ENCODE measurements at places on chromosomes 7 and 10.

GRCh38 chr10:90318659-90319058 is 539.2 kb downstream of the HTR7 start:
- no peak for DNase-seq
- H3K4me3 ChIP-seq = no peak overlapping the region
- H3K4me1 ChIP-seq = no peaks in the 10 kb centered on the region
- no peaks in the 10 kb centered on the region for H3K36me3 ChIP-seq

DNA sequence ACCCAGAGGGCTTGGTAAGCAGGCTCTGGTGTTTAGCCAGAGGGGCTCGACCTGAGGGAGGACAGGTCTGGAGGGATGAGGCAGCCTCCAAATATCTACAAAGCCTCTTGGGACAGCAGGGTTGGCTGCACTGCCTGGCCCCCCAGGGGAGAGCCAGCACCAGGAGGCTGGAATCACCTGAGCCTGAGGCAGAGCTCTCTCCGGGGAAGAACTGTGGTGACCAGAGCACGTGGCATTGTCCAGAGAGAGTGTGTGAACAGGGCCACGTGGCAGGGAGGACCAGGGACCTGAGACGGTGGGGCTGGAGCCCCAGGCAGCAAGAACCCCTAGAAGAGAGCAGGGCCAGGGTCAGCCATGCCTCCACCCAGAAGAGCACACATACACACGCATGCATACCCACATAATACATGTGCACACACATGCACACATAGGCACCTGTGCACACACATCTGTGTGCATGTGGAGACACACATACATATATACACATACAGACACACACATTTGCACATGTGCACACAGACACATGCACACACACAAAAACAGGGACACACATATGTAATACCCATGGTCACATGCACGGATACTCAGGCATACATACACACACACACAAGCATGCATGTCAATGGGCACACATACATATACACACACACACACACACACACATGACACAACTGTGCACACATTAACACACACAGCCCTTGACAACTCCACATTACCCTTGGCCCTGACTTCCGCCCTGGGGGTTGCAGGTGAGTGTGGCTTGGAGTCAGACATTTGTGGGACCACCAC is 94.9 kb downstream of the MYL10 start:
- no peaks in the 10 kb centered on the region for H3K36me3 ChIP-seq
- no peak overlapping the region for H3K27ac ChIP-seq
- no peaks in the 10 kb centered on the region for H3K27me3 ChIP-seq
- DNase-seq = no peak

DNA sequence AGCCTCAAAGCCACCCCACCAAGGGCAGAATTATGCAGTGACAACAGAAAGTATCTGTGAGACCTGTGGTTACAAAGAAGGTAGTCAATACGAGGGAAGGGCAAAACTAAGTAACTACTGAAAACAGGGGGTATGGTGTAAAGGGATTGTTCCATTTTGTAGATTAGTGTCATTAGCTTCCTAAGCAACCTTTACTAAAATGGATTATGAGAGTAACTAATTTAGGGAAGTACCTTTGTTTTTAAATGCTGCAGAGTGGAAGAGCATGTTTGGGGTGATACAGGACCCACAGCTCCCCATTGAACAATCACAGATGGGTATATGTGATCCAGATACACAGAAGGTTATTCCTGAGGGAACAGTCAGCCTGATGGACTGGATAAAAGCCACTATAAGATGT is 51.3 kb upstream of the TAC1 start:
- no peak overlapping the region for H3K27ac ChIP-seq
- no peak for DNase-seq
- no peaks in the 10 kb centered on the region for H3K36me3 ChIP-seq
- H3K4me3 ChIP-seq = no peak overlapping the region

- no peaks in the 10 kb centered on the region for H3K4me1 ChIP-seq
- H3K4me3 ChIP-seq = no peak overlapping the region
- no peak overlapping the region for H3K27ac ChIP-seq
- H3K36me3 ChIP-seq = no peaks in the 10 kb centered on the region
- H3K27me3 ChIP-seq = no peaks in the 10 kb centered on the region
- DNase-seq = no peak
Measured at GRCh38 chr7:22591271-22591670, 91.3 kb upstream of the STEAP1B start.

- no peak for DNase-seq
- H3K36me3 ChIP-seq = no peaks in the 10 kb centered on the region
- H3K4me1 ChIP-seq = no peaks in the 10 kb centered on the region
- H3K27me3 ChIP-seq = no peaks in the 10 kb centered on the region
- no peak overlapping the region for H3K27ac ChIP-seq
- H3K4me3 ChIP-seq = no peak overlapping the region
Measured at GRCh38 chr10:102599565-102600327, 44.5 kb upstream of the TRIM8 start.

- H3K4me3 ChIP-seq = peak overlapping the region; percentile 57
- peak; percentile 77 for DNase-seq
- H3K27me3 ChIP-seq = no peaks in the 10 kb centered on the region
- H3K36me3 ChIP-seq = no peaks in the 10 kb centered on the region
- peak overlapping the region; percentile 22 for H3K27ac ChIP-seq
Measured at GRCh38 chr7:4791738-4792536, 16.5 kb downstream of the AP5Z1 start.

DNA sequence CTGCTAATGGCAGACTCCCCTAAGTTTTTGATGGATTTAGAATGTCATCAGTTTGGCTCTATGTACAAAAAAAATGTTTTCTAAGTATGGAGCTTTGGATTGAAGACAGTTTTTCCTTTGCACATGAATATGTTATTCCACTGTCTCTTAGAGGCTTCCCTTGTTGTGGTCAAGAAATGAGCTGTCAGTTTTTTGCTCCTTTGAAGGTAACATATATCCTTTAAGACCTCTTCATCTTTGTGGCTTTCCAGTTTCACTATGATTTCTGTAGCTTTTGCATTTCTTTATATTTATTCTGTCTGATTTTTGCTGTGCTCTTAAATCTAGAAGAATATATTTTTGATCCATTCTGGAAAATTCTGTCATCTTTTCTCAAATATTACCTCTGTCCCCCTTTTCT is 15.8 kb upstream of the ODAD2 start:
- no peak overlapping the region for H3K27ac ChIP-seq
- H3K4me3 ChIP-seq = no peak overlapping the region
- no peaks in the 10 kb centered on the region for H3K27me3 ChIP-seq
- DNase-seq = no peak
- no peaks in the 10 kb centered on the region for H3K36me3 ChIP-seq

- DNase-seq = no peak
- no peaks in the 10 kb centered on the region for H3K4me1 ChIP-seq
- H3K27ac ChIP-seq = no peak overlapping the region
- H3K27me3 ChIP-seq = no peaks in the 10 kb centered on the region
Measured at GRCh38 chr10:10315989-10316388, 701.7 kb upstream of the CELF2 start.

- H3K36me3 ChIP-seq = no peaks in the 10 kb centered on the region
- no peak overlapping the region for H3K4me3 ChIP-seq
- H3K4me1 ChIP-seq = no peaks in the 10 kb centered on the region
- no peaks in the 10 kb centered on the region for H3K27me3 ChIP-seq
- no peak for DNase-seq
- H3K27ac ChIP-seq = no peak overlapping the region
Measured at GRCh38 chr7:129090300-129090907, 35.5 kb upstream of the TNPO3 start.

DNA sequence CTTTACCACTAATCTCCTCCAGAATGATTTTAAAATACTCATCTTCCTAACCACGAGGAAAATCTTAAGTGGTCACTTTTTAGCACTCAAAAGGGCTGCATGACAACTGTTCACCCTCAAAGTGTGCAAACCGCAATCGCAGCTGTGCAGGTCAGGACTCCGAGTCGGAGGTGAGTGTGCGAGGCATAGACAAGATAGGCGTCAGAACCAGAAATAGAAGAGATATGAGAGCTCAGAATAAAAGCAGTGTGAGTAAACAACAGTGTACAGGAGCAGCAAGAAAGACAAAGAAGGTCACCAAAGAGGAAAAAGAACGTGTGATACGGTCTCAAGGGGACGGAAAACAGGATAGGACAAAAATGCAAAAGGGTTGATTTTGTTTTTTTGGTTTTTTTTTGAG is 17.5 kb upstream of the ENO4 start:
- H3K27me3 ChIP-seq = no peaks in the 10 kb centered on the region
- no peaks in the 10 kb centered on the region for H3K4me1 ChIP-seq
- no peak for DNase-seq
- H3K36me3 ChIP-seq = no peaks in the 10 kb centered on the region
- H3K4me3 ChIP-seq = no peak overlapping the region

GRCh38 chr7:142391191-142391992 is 133.5 kb upstream of the PRSS58 start:
- H3K27me3 ChIP-seq = no peaks in the 10 kb centered on the region
- no peaks in the 10 kb centered on the region for H3K36me3 ChIP-seq
- DNase-seq = no peak
- H3K27ac ChIP-seq = no peak overlapping the region
- no peak overlapping the region for H3K4me3 ChIP-seq
- no peaks in the 10 kb centered on the region for H3K4me1 ChIP-seq

- H3K27me3 ChIP-seq = no peaks in the 10 kb centered on the region
- no peaks in the 10 kb centered on the region for H3K4me1 ChIP-seq
- no peak overlapping the region for H3K4me3 ChIP-seq
Measured at GRCh38 chr7:43281268-43281667, 168.8 kb downstream of the HECW1 start.

GRCh38 chr7:133015888-133016287 is 66.0 kb downstream of the CHCHD3 start:
- no peak overlapping the region for H3K4me3 ChIP-seq
- H3K4me1 ChIP-seq = no peaks in the 10 kb centered on the region
- DNase-seq = no peak
- H3K36me3 ChIP-seq = no peaks in the 10 kb centered on the region
- H3K27me3 ChIP-seq = no peaks in the 10 kb centered on the region

GRCh38 chr10:575402-576129 is 113.9 kb downstream of the DIP2C start:
- H3K27me3 ChIP-seq = no peaks in the 10 kb centered on the region
- H3K27ac ChIP-seq = no peak overlapping the region
- no peaks in the 10 kb centered on the region for H3K36me3 ChIP-seq
- H3K4me3 ChIP-seq = no peak overlapping the region
- H3K4me1 ChIP-seq = no peaks in the 10 kb centered on the region
- DNase-seq = no peak

GRCh38 chr10:122149561-122150505 is 121.3 kb upstream of the BTBD16 start:
- H3K36me3 ChIP-seq = no peaks in the 10 kb centered on the region
- H3K4me1 ChIP-seq = no peaks in the 10 kb centered on the region
- H3K4me3 ChIP-seq = no peak overlapping the region
- DNase-seq = no peak
- peak overlapping the region; percentile 52 for H3K27ac ChIP-seq

- no peaks in the 10 kb centered on the region for H3K4me1 ChIP-seq
- no peaks in the 10 kb centered on the region for H3K27me3 ChIP-seq
- no peak overlapping the region for H3K4me3 ChIP-seq
- DNase-seq = no peak
- H3K27ac ChIP-seq = no peak overlapping the region
Measured at GRCh38 chr10:46055771-46056170, 9.7 kb upstream of the MSMB start.

DNA sequence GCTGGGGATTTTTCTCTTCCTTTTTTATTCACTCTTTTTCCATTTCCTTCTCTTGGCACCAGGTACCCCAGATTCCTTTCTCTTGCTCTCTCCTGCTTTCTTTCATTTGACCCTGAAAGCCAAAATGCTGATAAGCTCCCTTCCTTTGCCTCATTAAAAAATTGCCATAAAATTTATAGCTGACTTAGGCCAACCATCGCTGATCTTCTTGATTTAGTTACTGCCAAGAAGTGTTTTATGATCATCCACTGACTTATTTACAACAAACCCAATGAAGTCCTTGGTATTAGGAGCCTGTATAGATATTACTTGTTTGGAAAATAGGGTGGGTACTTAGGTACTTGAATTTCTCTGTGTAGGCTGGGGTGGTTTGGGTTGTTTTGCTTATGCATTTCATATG is 173.2 kb upstream of the PHYHIPL start:
- DNase-seq = no peak
- no peak overlapping the region for H3K27ac ChIP-seq
- H3K27me3 ChIP-seq = no peaks in the 10 kb centered on the region
- no peak overlapping the region for H3K4me3 ChIP-seq
- no peaks in the 10 kb centered on the region for H3K36me3 ChIP-seq
- H3K4me1 ChIP-seq = no peaks in the 10 kb centered on the region

DNA sequence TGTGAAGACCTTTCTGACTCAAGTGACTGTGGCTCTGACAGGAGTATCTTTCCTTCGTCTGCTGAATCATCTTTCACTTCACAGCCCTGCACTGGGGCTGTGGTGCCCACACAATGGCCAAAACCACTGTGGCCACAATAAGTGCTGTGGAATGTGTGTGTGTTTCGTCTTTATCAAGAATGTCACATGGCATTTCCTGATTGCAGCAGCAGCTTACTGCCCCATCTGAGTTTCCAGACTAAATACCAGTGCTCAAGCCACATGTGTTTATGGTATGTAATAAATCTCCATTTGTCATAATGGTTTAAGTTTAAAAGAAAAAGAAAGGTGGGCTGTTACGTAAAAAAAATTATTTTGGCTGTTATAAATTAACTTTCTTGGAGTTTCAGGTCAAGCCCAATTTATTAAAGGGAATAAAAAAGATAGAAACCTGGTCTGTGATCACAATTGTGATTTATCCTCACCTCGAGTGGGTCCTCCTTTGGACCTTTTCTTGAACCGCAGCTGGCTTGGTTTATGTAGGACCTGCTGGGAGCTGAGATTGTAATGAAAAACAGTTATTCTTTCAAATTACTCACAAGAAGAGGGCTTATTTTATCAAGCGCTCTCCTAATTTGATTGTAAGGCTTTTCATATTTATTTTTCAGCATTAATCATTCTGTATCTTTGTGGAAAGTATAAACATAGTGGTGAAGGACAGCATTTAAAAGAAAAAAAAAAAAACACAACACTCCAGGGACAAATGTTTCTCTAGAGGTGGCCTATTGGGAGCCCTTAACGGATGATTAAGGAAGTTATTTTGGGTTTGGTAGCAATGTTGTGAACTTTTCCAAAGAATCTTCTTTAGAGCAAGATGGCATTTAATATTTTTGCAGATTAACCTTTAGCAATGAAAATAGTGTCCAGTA is 116.2 kb downstream of the LRMDA start:
- no peaks in the 10 kb centered on the region for H3K36me3 ChIP-seq
- DNase-seq = no peak
- H3K4me3 ChIP-seq = no peak overlapping the region
- no peaks in the 10 kb centered on the region for H3K4me1 ChIP-seq
- no peak overlapping the region for H3K27ac ChIP-seq

DNA sequence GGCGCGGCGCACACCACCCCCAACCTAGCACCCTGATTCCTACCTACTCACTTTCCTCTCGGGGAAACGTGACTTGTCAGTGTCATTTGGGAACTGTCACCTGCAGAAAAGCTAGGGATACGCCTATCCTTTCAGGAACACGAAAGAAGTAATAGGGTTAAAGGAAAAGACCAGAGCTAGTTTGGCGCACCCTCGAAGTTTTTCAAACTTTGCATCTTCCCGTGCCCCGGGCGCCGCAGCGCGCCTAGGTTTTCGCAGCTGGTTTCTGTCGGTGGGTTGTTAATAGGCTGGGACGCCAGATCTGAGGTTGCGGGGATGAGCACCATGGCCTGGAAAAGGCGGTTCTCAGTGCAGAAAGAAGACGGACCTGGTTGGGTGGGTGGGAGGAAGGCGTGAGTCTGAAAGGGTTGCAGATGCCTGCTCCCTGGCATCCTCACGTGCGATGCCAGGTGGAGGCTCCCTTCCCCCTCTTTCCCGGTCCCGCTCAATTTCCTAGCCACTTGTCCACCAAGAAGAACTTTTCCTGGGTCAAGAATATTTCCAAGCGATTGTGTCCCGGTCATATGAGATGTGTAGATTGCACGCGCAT is 568 bp upstream of the MEOX2 start:
- H3K36me3 ChIP-seq = no peaks in the 10 kb centered on the region
- DNase-seq = no peak
- no peaks in the 10 kb centered on the region for H3K4me1 ChIP-seq
- H3K4me3 ChIP-seq = peak overlapping the region; percentile 31
- peaks cover 41% of the 10 kb centered on the region for H3K27me3 ChIP-seq

All from colonic mucosa (tissue), 4 donors.